ENCODE measurements at places on chromosomes 11 and 22. TPM values are rescaled to one million over a fixed set of nuclear protein-coding genes. Genes with fewer than 3 reads are reported as not detected.

- H3K36me3 ChIP-seq = no peaks in the 10 kb centered on the region
- no peak overlapping the region for H3K27ac ChIP-seq
- no peaks in the 10 kb centered on the region for H3K4me1 ChIP-seq
- H3K4me3 ChIP-seq = no peak overlapping the region
- no peaks in the 10 kb centered on the region for H3K27me3 ChIP-seq
These were observed 29.3 kb upstream of the CSNK1E start for GRCh38 chr22:38346506-38346905.

- no peak for DNase-seq
- no peak overlapping the region for H3K27ac ChIP-seq
- H3K36me3 ChIP-seq = no peaks in the 10 kb centered on the region
- H3K27me3 ChIP-seq = no peaks in the 10 kb centered on the region
- H3K4me3 ChIP-seq = no peak overlapping the region
These were observed 55.8 kb upstream of the THY1 start for GRCh38 chr11:119478711-119479285.

OR5B21 gene
- total RNA-seq = not detected

SYT8 gene
- total RNA-seq = not detected

DNA sequence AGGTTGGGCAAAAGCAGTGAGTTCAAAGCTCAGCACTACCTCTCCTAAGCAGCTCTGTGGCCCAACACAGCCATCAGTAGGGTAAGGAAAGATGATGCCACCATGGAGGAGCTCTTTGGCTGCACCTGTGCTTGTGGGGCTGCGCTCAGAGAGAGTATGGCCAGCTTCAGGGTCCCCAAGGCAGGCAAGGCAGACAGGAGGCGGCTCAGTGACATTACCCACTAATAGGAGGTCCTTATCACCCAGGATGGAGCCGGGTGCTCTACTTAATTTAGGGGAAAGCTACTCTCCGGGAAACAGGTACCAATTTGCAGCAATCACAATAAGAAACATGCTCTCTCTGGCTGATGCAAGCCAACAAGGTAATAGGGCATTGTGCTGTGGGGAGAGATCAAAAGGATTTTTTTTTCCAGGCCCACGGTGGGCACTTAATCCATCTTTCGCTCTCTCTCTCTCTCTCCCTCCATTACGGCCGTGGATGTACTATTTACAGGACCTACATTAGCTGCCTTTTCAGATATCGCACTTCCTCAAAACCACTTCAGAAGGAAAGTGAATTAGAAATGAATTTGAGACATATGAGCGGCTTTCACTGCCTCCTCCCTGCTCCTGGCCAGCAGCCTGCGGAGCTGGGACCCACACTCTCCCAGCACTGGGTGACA is 446.3 kb downstream of the SOX6 start:
- no peak overlapping the region for H3K4me3 ChIP-seq
- DNase-seq = no peak
- H3K36me3 ChIP-seq = no peaks in the 10 kb centered on the region
- no peaks in the 10 kb centered on the region for H3K4me1 ChIP-seq

CD248 gene
- total RNA-seq = 3.7 TPM

GRCh38 chr11:61012737-61013215 is 41.3 kb downstream of the CD6 start:
- no peak overlapping the region for H3K4me3 ChIP-seq
- H3K27me3 ChIP-seq = peaks cover 18% of the 10 kb centered on the region
- no peak for DNase-seq
- H3K36me3 ChIP-seq = no peaks in the 10 kb centered on the region

C11orf65 gene
- total RNA-seq = 0.22 TPM

DNA sequence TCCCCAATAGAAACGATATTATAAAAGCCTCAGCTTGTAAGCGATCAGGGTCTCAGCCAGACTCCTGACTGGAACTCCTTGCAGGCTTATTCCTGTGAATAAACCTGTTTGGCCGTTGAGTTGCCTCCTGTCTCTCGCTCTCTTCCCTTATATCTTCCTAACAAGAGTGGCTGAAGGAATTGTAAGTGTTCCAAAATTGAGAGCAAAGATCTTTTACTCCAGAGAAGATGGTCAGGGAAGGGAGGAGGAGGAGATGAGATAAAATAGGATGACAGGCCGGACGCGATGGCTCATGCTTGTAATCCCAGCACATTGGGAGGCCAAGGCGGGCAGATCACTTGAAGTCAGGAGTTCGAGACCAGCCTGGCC is 1.2 kb upstream of the SLC37A4 start:
- no peak overlapping the region for H3K27ac ChIP-seq
- no peak for DNase-seq
- H3K36me3 ChIP-seq = peaks cover 5% of the 10 kb centered on the region
- H3K4me1 ChIP-seq = peaks cover 11% of the 10 kb centered on the region
- H3K4me3 ChIP-seq = no peak overlapping the region

DNA sequence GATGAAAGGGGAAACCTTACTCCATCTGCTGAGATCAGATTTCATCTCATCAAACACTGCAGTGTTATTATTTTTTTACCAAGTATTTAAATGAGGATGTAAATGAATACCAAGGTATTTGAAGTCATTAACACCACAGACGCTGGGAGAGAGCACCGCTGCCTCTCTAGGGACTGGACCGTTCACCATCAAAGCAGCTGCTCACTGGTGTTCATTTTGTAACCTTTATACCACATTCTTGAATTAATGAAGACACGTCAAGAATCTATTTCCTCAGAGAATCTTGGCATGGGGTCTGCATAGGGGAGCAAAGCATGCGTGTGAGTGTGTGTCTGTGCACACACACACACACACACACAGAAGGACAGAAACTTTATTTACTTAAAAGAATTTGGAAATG is 15.6 kb downstream of the SIAE start:
- no peaks in the 10 kb centered on the region for H3K4me1 ChIP-seq
- no peak for DNase-seq
- no peak overlapping the region for H3K4me3 ChIP-seq
- H3K27me3 ChIP-seq = no peaks in the 10 kb centered on the region
- H3K27ac ChIP-seq = no peak overlapping the region
- H3K36me3 ChIP-seq = no peaks in the 10 kb centered on the region

- no peaks in the 10 kb centered on the region for H3K36me3 ChIP-seq
- H3K4me1 ChIP-seq = no peaks in the 10 kb centered on the region
- H3K27ac ChIP-seq = no peak overlapping the region
- no peaks in the 10 kb centered on the region for H3K27me3 ChIP-seq
- H3K4me3 ChIP-seq = no peak overlapping the region
These were observed 40.2 kb downstream of the SCGB1A1 start for GRCh38 chr11:62459080-62459479.

GRCh38 chr11:88229303-88229702 is 54.1 kb upstream of the RAB38 start:
- H3K4me1 ChIP-seq = no peaks in the 10 kb centered on the region
- H3K27me3 ChIP-seq = no peaks in the 10 kb centered on the region
- DNase-seq = no peak
- H3K4me3 ChIP-seq = no peak overlapping the region
- no peak overlapping the region for H3K27ac ChIP-seq
